ENCODE measurements at places on chromosomes 3 and 15.

DNA sequence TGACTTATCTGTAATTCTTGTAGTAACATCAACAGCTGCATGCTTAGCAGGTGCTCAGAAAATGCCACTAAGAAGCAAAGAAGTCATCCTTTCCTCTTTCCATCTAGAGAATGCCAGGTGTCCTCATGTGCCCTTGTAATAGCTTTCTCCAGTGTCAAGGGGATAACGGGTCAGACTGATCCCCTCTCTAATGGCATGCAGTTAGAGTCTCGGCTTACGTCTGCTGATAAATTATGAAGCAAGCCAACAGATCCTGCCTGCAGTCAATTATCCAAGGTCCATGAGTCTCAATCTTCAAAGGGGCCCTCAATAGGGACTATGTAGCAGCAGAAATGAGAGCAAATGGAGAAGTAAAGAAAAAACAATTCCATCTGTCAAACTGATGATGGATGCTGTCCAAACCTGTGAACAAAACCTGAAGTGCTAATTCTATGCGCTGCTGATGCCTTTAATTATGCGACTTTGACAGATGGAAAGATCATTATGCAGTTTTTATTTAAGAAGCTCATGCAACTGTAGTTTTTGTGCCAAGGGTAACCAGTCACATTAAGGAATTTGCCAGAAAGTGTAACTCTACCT lies 162.8 kb upstream of the PEX5L start:
- DNase-seq, result no peak

GRCh38 chr3:133663569-133664313 lies 2.0 kb upstream of the TOPBP1 start:
- DNase-seq, result no peak

DNA sequence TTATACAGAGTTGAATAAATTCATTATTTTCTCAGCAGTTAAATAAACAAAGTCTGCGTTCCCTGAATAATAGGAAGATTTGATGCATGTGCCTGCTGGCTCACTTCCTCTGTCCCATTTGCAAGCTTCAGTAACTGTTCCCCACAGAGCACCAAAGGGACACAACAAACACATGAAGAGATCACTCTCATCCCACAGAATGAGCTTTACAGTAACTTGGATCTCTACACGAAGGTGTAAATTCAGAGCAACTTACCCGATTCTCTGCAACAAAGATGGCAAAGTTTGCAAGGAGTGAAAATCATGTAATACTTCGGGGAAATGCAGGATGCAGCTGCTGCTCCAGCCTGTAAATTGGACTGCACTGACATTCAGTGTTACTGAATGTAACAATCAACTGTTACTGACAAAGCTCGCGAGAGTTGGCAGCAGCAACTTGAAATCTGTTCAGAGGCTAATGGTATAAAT lies at the start of gene BCHE:
Gene BCHE, minus strand, starts transcription at position 366 of the 468 bp plus-strand sequence. CDS start 6,390 bp downstream, outside the sequence.
- no peak for DNase-seq

DNA sequence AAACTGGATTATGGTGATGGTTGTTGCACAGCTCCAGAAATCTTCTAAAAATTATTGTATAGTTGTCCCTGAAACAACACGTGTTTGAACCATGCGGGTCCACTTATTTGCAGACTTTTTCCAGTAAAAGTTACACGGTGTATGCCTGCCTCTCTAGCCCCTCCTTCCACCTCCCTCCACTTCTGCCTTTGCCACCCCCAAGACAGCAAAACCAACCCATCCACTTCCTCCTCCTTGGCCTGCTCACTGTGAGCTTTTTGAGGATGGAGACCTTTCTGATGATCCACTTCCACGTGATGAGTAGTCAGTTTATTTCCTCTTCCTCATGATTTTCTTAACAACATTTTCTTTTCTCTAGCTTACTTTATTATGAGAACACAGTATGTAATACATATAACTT lies 5.4 kb downstream of the CYFIP1 start:
- DNase-seq, result no peak

GRCh38 chr3:33057320-33058298 lies 39.3 kb downstream of the GLB1 start:
- DNase-seq, result no peak

Measured in stimulated activated CD4-positive, alpha-beta T cell treated with anti-CD3 and anti-CD28 coated beads, Interleukin-12 subunit alpha, Interleukin-12 subunit beta, amount 100 ng/mL, for 24 hours (primary cell).